ENCODE measurements at places on chromosomes 12 and 14.

DNA sequence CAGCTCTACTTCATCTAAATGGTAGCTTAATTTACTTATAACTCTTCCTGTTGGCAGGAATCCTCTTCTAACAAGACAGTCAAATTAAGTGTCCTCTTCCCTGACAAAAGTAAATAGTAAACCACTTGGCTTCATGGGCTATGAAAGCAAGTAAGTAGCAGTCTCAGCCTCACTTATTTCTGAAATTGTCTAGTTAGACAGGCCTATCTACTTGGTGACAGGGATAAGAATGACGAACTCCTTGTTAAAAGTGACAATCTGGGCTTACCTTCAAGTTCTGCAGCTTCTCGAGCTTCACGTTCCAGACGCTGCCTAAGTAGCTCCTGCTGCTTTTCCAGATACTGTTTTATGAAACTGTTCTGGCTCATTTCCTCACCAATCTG, 4.7 kb downstream of the ACIN1 start:
- DNase-seq: no peak

DNA sequence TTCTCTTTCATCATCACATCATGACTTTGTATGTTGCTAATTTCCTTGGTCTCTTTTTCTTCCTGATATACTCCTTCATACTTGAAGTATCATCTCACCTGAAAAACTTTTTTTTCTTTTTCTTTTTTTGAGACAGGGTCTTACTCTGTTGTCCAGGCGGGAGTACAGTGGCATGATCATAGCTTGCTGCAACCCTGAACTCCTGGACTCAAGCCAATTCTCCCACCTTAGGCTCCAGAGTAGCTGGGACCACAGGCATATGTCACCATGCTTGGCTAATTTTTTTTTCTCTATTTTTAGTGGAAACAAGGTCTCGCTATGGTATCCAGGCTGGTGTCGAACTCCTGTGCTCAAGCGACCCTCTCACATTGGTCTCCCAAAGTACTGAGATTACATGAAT, 107.6 kb downstream of the RALGAPA1 start:
- no peak for DNase-seq

DNA sequence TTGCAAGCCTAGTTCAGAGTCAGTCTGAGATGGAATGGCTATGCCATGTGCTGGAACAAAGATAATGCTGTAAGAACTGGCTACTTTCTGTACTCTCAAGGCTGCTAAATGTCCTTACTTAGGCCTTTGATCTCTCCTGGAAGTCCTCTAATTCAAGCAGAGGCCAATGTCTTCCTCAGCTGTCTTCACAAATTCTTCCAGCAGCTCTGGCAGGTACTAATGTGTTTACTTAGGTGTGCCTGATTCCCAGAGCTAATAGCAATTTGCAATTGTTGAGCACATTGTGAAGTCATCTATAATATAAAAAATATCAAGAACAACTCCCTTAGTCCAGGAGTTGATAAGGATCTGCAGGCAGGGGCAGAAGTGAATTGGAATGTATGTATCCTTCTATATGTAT, 3.8 kb upstream of the MYF5 start:
- DNase-seq: no peak

DNA sequence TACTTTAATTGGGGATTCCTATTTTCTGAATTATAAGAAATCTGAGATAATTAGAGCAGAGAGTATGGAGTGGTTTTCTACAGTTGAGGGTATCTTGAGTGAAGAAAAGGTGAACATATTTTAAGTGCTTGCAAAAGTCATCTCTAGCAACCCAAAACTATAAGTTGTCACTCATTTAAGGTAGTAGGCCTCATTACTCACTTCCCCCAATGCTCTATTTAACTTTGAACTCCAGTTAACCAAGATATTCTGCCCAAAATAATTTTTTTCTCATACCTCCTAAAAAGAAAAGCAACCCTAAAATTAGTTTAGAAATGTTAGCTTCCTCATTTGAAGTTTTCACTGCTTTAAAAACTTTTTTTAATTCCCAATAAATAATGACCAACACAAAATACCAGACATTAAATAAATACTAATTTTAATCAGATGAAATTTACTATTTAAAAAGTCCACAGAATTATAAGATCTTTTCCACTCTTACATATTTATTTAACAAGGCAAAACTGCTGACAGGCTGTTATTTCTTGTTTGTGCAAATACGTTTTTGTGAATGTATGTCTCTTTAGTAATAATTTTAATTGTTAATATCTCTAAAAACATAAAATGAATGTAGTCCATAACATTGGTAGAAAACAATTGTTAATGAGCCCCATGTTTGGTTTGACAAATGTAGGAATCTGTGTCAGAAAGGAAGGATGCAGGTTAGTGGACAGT, 47.8 kb downstream of the VRK1 start:
- DNase-seq: no peak

GRCh38 chr12:27107986-27108385, 25.6 kb upstream of the C12orf71 start:
- DNase-seq: no peak

DNA sequence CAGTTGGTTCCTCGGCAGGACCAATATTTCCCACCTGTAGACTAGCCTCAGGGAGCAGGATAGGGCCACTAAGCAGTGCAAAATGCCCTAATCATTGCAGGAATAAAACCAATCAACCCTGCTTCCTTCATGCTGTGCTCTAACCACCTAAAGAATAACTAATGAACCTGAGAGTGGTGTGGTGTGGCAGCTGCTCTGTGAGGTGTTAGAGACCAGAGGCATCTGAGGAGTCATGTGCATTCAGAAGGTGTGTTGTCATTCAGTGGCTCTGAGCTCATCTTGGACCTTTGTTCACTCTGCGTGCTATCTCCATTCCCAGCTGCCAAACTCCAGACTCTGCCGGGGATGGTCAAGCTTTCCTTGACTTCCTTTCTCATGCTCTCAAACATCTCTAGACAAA, 136.7 kb upstream of the EGLN3 start:
- no peak for DNase-seq

All from DMS 273 treated with DMSO at 0.1 percent for 48 hours (cell line).